Activated gamma-delta T cell treated with Interleukin-2 at 50 U/mL for 16 hours (primary cell): ENCODE measurements at places on chromosomes 6 and 20.

DNA sequence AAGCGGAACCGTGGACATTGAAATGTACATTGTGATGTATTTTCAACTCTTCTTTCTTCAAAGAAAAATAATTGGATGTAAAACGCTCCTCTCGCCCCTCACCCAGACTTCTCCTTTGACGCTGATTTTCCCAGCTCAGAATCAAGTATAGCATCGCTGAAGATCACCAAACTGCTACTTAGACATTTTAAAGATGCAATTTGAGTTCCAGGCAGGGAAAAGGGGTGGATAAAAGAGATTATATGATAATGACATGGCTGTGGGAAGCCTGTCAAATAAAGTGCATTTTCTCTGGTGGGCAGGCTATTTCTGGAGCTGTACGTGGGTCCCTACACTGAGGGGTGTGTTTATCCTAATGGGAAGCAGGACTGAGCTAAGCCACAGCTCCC, 240.4 kb downstream of the CDC5L start:
- no peak for DNase-seq

- no peak for DNase-seq
Observed at GRCh38 chr6:169339731-169340309, 86.2 kb upstream of the THBS2 start.

GRCh38 chr20:23661002-23661429, 23.3 kb upstream of the CST3 start:
- DNase-seq: no peak

DNA sequence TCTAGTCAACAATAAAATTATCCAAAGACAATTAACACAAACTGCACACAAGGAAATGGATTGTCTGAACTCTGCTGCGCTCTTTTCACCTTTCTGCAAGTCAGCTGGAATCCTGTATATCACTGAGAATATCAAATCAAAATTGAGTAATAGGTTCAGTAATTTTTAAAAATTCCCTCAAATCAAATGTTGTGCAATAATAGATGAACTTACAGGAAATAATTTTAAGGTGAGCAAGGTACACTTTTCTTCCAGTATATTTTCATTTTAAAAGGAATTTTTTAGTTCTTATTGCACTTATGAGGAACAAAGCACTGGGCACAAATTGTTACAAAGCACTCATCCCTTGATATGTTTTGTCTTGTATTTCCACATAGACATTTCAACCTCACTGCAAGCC, 1.2 kb downstream of the SAYSD1 start:
- no peak for DNase-seq

DNA sequence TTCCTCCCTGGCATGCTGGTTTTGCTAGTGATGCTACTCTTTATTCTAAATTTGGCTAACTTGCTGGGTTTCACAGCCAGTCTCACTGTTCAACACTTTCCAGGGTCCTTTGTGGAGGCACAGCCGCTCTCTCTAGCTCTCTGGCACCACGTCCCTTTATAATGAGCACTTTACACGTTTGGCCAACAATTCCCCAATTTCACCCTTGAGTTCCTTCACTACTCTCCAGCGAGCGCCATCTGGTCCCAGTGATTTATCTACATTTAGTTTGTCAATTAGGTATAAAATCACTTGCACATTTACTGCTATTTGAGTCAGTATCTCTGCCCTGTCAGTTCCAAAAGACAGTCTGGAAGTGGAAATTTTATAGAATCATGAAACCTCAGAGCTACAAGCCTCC, 241.9 kb upstream of the MOCS1 start:
- DNase-seq: no peak

DNA sequence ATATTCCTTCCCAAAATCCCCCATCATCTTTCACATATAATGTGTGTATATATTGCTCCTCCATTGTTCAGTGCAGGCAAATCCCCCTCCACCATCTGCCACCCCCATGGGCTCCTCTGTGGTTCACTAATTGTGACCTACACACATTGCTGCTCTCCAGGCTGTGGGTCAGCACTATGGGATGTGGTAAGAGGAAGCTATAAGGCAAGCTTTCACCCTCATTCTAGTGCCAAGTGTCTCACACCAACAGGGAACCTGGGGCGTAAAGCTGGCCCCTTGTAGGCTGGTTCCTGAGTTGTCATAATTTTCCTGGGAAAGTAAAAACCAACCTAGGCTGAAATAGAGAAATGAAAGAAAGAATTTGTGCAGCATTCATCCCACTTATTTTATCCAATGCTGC, 16.8 kb downstream of the FKBP1A start:
- DNase-seq: no peak

- DNase-seq: no peak
Observed at GRCh38 chr6:74269600-74269858, 573.5 kb downstream of the CD109 start.

- DNase-seq: no peak
Observed at GRCh38 chr20:36162272-36162966, 7.9 kb downstream of the EPB41L1 start.

- DNase-seq: no peak
Observed at GRCh38 chr20:11965602-11966001, 47.9 kb downstream of the BTBD3 start.

DNA sequence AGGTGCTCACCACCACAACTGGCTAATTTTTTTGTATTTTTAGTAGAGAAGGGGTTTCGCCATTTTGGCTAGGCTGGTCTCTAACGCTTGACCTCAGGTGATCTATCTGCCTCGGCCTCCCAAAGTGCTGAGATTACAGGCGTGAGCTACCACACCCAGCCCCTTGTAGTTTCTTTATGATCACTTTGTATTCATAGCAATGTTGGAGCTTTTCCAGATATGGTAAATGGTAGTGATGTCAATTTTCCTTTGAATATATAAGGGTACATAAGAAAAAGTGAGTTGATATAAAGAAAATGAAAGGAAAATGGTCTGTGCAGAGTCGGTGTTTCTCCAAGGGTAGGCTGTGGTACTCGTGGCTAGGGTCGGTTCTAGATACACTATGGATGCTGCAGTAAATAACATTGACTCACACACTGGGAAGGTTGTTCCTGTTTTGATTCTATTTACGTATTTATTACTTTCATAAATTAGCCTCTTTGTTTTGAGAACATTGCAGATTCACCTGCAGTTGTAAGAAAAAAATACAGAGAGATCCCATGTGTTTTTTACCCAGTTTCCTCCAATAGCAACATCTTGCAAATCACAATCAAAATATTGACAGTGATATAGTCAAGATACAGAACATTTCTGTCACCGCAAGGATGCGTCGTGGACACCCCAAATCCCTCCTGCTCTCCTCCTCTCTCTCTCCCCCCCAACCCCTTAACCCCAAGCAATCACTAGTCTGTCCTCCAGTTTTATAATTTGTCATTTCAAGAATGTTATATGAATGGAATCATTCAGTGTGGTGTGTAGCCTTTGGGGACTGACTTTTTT, 2.5 kb downstream of the ZNF831 start:
- DNase-seq: no peak

- DNase-seq: no peak
Observed at GRCh38 chr6:166539543-166539942, 46.9 kb downstream of the RAMACL start.

GRCh38 chr6:8336406-8337057, 98.8 kb downstream of the SLC35B3 start:
- no peak for DNase-seq

GRCh38 chr20:19710336-19711120, 47.5 kb upstream of the RIN2 start:
- DNase-seq: no peak

DNA sequence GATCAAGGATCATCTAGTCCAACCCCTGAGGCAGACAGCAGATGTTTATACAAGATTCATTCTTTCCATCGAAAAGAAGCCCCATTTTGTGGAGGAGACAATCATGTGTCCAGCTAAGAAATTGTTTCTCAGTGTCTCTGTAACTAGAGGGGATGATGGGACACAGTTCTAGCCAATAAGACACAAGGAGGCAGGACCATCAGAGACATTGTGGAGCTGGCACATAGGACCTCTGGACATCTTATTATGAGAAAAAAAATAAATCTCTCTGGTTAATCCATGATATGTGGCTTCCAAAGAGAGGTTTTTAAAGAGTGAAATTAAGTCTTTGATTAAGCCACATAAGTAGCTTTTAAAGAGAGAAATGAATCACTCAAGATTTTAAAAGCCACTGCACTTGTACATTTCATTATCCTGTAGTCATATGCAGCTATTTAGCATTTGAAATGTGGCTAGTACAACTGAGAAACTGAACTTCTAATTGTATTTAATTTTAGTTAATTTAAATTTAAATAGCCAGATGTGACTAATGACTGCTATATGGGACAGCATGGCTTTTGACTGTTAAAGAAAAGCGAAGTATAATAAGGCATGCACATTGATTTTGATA, 176.8 kb downstream of the TASP1 start:
- DNase-seq: no peak

- DNase-seq: no peak
Observed at GRCh38 chr20:5674176-5674660, 76.0 kb upstream of the SHLD1 start.

GRCh38 chr6:88059191-88059590, 11.6 kb downstream of the SPACA1 start:
- DNase-seq: no peak

DNA sequence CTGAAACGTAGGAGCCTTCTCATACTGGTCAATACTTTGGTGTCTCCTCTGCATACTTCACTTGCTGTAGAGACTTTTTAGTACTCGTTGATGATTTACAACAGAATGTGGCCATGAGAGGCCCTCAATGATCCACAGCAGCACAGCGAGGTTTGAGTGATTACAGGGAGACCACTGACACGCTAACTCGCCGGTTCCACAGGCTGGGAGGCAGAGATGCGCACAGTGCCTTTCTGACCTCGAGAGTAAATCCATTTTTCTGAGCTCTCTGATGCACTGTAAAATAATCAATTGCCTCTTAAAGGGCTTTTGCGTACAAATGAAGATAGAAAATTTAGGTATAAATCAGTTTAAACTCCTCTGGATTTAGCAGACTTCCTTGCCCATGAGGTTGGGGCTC, 56.2 kb upstream of the TBC1D7 start:
- DNase-seq: no peak
